ENCODE measurements at places on chromosomes 3 and 15. TPM values are rescaled to one million over a fixed set of nuclear protein-coding genes. Genes with fewer than 3 reads are reported as not detected.
A peak's percentile ranks its signal among the peaks of the same experiment; 100 is the strongest.

SOX2 gene
- not detected for total RNA-seq

CLDN11 gene
- not detected for total RNA-seq

RFX7 gene
- 41.0 TPM for total RNA-seq

GPR171 gene
- total RNA-seq: 204 TPM

ZNF445 gene
- 19.6 TPM for total RNA-seq

SPINK8 gene
- total RNA-seq: not detected

ATP13A5 gene
- not detected for total RNA-seq

DNA sequence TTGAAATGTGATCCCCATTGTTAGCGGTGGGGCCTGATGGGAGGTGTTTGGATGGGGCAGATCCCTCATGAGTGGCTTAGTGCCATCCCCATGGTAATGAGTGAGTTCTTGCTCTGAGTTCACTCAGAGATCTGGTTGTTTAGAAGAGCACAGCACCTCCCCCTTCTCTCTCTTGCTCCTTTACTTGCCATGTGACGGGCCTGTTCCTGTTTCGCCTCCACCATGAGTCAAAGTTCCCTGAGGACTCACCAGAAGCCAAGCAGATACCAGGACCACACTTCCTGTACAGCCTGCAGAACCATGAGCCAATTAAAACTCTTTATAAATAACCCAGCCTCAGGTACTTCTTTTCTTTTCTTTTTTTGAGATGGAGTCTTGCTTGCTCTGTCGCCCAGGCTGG, 46.6 kb downstream of the ANP32A start:
- H3K27ac ChIP-seq: no peak overlapping the region
- peaks cover 6% of the 10 kb centered on the region for H3K27me3 ChIP-seq
- DNase-seq: no peak
- peaks cover 19% of the 10 kb centered on the region for H3K36me3 ChIP-seq
- H3K4me1 ChIP-seq: no peaks in the 10 kb centered on the region

GRCh38 chr3:45711931-45712330, 22.7 kb downstream of the SACM1L start:
- H3K4me1 ChIP-seq: peaks cover 10% of the 10 kb centered on the region
- H3K4me3 ChIP-seq: no peak overlapping the region
- no peaks in the 10 kb centered on the region for H3K27me3 ChIP-seq
- no peak overlapping the region for H3K27ac ChIP-seq
- peaks cover 67% of the 10 kb centered on the region for H3K36me3 ChIP-seq

DNA sequence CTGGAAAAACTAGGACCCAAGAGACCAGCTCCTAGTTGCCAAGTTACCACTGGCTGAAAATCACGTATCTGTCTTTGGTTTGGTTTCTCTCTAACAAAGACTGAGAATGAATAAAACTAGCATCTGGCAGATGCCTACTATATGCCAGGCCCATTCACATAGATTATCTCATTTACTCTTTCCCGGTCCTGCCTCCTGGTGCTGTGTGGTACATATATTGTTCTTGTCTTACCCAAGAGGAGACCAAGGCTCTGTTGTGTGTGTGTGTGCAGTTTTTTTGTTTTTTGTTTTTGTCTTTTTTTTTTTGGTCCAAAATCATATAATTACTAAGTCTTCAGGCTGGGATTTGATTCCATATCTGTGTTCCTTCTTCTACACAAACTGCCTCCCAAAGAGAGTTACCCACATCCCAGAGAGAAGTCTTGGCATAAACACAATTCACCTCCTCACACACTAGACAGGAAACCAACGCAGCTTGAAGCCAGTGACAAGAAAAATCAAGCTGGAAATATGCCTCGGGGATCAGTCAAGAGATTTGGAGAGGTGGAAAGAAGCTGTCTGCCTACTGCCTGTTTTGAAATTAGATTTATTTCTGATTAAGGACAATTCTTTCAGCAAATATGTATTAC, 891 bp downstream of the AHSG start:
- H3K27ac ChIP-seq: no peak overlapping the region
- no peak for DNase-seq
- H3K4me3 ChIP-seq: no peak overlapping the region
- H3K36me3 ChIP-seq: no peaks in the 10 kb centered on the region
- H3K27me3 ChIP-seq: peaks cover 35% of the 10 kb centered on the region

- no peak for DNase-seq
- no peaks in the 10 kb centered on the region for H3K4me1 ChIP-seq
- no peak overlapping the region for H3K4me3 ChIP-seq
- H3K27me3 ChIP-seq: no peaks in the 10 kb centered on the region
- no peaks in the 10 kb centered on the region for H3K36me3 ChIP-seq
These were observed 213.1 kb upstream of the ADAMTS9 start for GRCh38 chr3:64900617-64901521.

DNA sequence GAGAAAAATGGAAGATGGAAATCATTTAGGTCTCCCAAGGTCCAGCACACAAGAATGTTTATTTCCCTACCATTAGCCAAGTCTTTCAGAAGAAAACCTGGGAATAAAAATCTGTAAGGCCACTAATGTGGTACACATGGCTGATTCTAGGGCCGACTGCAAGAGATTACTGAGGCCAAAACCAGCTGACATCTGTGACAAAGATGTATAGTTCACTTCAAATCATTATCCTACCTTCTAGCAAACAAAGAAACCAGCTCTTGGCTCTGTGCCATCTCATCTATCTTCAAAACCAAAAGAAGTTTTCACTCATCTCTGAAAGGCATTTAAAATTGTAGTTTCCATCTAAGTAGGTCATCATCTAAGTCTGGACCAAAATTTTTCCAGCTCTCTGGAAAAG, 43.9 kb downstream of the ERC2 start:
- no peak overlapping the region for H3K27ac ChIP-seq
- no peak overlapping the region for H3K4me3 ChIP-seq
- DNase-seq: no peak
- no peaks in the 10 kb centered on the region for H3K4me1 ChIP-seq

DNA sequence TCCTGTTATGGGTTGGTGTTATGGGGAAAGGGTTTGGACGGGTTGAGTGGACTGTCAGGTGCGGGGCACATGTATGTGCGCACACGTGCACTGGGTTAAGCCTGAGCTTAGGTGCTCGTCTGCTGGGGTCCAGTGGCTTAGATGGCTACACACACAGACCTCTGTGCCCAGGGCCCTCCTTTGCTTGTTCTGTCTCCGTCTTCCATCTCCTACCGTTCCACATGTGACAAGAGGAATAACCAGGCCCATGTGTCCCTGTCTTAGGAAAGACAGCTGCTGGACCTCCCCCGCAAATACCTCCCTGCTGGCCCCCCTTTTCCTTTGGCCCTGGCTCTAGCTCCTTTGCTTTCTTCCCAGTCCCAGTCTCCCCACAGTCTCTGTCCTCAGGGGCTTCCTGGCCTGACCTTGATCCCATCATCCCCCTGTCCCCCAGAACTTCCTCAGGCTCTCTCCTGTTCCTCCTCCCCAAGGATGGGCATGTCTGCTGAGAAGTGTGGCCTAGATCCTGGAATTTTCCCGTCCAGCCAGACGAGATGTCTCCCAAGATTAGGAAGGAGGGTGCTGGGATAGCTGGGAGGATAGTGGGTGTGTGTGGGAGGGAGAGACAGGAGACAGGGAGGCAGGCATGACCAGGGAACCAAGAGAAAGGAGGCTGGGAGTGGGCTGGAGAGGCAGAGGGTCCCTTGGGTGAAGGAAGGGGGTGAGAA, 797 bp upstream of the THPO start:
- H3K27ac ChIP-seq: no peak overlapping the region
- peaks cover 68% of the 10 kb centered on the region for H3K27me3 ChIP-seq
- H3K4me1 ChIP-seq: peaks cover 5% of the 10 kb centered on the region

GRCh38 chr15:74773329-74773728, 8.6 kb upstream of the CSK start:
- H3K27me3 ChIP-seq: peaks cover 6% of the 10 kb centered on the region
- no peak for DNase-seq
- no peak overlapping the region for H3K27ac ChIP-seq
- H3K4me3 ChIP-seq: no peak overlapping the region
- H3K36me3 ChIP-seq: no peaks in the 10 kb centered on the region

- no peaks in the 10 kb centered on the region for H3K36me3 ChIP-seq
- H3K27ac ChIP-seq: no peak overlapping the region
- no peaks in the 10 kb centered on the region for H3K4me1 ChIP-seq
- H3K4me3 ChIP-seq: no peak overlapping the region
- peaks cover 5% of the 10 kb centered on the region for H3K27me3 ChIP-seq
These were observed 36.5 kb downstream of the ITGB5 start for GRCh38 chr3:124850633-124851032.

DNA sequence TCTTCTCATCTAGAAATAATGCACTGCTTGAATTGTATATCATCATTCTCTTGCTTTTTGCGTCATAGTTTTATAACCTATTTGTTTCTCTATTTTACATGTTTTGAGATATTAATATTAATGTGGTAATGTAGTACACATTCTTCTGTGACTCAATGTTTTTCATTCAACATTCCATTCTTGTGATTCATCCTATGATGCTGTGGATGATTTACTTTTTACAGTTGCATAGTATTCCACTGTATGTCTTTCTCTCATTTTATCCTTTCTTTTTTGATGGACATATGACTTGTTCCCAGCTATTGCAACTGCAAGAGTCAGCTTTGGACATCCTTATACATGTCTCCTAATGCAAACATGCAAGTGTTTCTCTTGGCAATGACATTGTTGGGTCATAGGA, 20.6 kb upstream of the VEPH1 start:
- H3K27me3 ChIP-seq: no peaks in the 10 kb centered on the region
- no peak overlapping the region for H3K4me3 ChIP-seq
- H3K36me3 ChIP-seq: no peaks in the 10 kb centered on the region
- no peaks in the 10 kb centered on the region for H3K4me1 ChIP-seq
- no peak for DNase-seq

DNA sequence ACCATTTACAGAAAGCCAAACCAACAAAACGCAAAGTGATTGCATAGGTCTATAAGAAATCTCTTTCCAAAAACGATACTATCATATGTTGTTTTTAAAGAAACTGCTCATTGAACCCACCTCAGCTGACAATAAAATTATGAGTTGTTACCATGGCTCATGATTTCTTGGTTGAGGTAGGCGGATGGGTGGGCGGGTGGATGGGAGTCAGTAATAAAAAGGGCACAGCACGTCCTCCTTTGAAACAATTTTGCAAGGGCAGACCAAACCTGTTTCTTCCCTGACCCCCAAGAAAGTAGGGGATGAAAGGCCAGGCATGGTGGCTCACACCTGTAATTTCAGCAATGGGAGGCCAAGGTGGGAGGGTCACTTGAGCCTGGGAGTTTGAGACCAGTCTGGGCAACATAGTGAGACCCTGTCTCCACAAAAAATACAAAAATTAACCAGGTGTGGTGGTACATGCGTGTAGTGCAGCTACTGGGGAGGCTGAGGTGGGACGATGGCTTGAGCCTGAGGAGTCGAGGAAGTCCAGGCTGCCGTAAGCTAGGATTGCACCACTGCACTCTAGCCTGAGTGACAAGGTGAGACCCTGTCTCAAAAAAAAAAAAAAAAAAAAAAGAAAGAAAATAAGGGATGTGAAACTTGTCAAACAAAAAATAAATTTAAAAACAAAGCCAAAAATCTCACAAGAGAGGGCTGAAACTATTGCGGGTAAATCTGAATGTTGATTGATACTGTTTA, 2.1 kb downstream of the ABHD10 start:
- H3K27ac ChIP-seq: peak overlapping the region; percentile 71
- H3K4me1 ChIP-seq: peaks cover 61% of the 10 kb centered on the region
- peaks cover 44% of the 10 kb centered on the region for H3K36me3 ChIP-seq
- no peak for DNase-seq

GRCh38 chr15:95919460-95919859, 411.0 kb upstream of the NR2F2 start:
- DNase-seq: no peak
- H3K27ac ChIP-seq: no peak overlapping the region
- H3K4me1 ChIP-seq: no peaks in the 10 kb centered on the region
- no peak overlapping the region for H3K4me3 ChIP-seq
- H3K27me3 ChIP-seq: no peaks in the 10 kb centered on the region

- H3K36me3 ChIP-seq: peaks cover 27% of the 10 kb centered on the region
- peak overlapping the region; percentile 43 for H3K4me3 ChIP-seq
- H3K27me3 ChIP-seq: peaks cover 19% of the 10 kb centered on the region
- peaks cover 27% of the 10 kb centered on the region for H3K4me1 ChIP-seq
These were observed 43.5 kb downstream of the ACAD9 start for GRCh38 chr3:128922804-128923459.

DNA sequence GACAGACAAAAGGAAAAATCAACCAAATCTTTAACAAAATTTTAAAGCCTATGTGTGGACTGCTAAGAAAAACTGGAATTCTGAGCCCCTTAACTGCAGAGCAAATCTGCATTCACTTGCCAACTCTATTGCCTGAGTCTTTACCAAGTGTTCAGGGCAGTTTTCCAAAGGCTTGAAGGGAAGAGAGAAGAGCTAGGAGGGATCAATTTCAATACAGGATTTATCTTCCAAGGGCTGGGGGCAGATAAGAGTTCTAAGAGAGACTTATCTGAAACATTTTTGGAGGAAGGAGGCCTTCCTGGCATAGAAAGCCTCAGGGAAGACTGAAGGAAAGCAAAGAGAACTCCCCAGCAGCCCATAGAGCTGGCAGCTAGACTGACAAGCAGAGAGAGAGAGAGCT, 31.4 kb upstream of the LSAMP start:
- H3K27ac ChIP-seq: no peak overlapping the region
- no peak overlapping the region for H3K4me3 ChIP-seq
- H3K4me1 ChIP-seq: no peaks in the 10 kb centered on the region
- no peaks in the 10 kb centered on the region for H3K27me3 ChIP-seq
- no peak for DNase-seq

DNA sequence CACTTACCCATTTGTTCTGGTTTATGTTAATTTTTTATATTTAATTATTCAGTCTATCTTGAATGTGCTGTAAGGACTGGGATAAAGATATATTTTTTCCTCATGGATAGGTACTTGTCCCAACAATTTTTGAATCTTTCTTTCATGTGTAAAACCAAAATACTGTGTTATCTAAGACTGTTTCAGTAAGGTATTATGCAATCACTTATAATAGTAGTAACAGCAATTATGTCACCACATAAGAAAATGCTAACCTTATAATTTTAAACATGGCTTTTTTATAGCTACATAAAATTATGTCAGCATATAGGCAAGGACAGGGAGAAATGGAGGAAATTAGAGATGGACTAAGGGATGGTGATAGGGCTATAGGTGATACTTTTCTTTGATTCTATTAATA, 2.9 kb upstream of the CTDSPL start:
- H3K36me3 ChIP-seq: no peaks in the 10 kb centered on the region
- H3K4me3 ChIP-seq: no peak overlapping the region
- DNase-seq: no peak
- H3K27me3 ChIP-seq: peaks cover 27% of the 10 kb centered on the region

GRCh38 chr3:44455318-44455717, 22.2 kb downstream of the ZNF445 start:
- DNase-seq: no peak
- H3K36me3 ChIP-seq: peaks cover 79% of the 10 kb centered on the region
- H3K27ac ChIP-seq: no peak overlapping the region
- no peaks in the 10 kb centered on the region for H3K4me1 ChIP-seq
- no peaks in the 10 kb centered on the region for H3K27me3 ChIP-seq

- H3K4me1 ChIP-seq: no peaks in the 10 kb centered on the region
- DNase-seq: no peak
- no peak overlapping the region for H3K4me3 ChIP-seq
- peaks cover 5% of the 10 kb centered on the region for H3K27me3 ChIP-seq
These were observed 98.8 kb downstream of the FGF7 start for GRCh38 chr15:49521802-49522201.
